Activated T-cell treated with anti-CD3 and anti-CD28 coated beads, Interleukin-2, amount 50 U/mL, for 72 hours (primary cell): ENCODE measurements at places on chromosomes 6 and 20. TPM values are rescaled to one million over a fixed set of nuclear protein-coding genes. Genes with fewer than 3 reads are reported as not detected.
A peak's percentile ranks its signal among the peaks of the same experiment; 100 is the strongest.

GRCh38 chr6:5996714-5997419 lies 9.9 kb downstream of the NRN1 start:
- DNase-seq = no peak

DNA sequence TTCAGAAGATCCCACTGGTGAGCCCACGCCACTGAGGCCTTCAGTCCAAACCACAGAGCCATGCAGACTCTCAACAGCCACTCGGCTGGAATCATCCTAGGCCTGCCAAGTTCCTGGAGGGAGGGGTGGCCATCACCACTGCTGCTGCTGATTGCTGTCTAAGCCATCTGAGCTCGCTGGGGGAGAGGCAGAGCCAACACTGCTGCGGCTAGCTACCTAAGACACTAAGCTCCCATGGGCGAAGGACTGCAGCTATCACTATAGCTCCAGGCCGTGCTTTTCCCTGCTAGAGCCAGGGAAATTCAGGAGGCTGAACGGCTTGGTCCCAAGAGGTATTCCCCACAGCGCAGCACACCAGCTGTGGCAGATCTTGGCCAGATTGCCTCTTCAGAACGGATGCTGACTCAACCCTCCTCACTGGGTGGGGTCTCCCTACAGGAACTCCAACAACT lies 73.6 kb downstream of the TBC1D32 start:
- DNase-seq = no peak

- DNase-seq = no peak
Observed at GRCh38 chr6:89199579-89199978, 17.6 kb downstream of the GABRR1 start.

DNA sequence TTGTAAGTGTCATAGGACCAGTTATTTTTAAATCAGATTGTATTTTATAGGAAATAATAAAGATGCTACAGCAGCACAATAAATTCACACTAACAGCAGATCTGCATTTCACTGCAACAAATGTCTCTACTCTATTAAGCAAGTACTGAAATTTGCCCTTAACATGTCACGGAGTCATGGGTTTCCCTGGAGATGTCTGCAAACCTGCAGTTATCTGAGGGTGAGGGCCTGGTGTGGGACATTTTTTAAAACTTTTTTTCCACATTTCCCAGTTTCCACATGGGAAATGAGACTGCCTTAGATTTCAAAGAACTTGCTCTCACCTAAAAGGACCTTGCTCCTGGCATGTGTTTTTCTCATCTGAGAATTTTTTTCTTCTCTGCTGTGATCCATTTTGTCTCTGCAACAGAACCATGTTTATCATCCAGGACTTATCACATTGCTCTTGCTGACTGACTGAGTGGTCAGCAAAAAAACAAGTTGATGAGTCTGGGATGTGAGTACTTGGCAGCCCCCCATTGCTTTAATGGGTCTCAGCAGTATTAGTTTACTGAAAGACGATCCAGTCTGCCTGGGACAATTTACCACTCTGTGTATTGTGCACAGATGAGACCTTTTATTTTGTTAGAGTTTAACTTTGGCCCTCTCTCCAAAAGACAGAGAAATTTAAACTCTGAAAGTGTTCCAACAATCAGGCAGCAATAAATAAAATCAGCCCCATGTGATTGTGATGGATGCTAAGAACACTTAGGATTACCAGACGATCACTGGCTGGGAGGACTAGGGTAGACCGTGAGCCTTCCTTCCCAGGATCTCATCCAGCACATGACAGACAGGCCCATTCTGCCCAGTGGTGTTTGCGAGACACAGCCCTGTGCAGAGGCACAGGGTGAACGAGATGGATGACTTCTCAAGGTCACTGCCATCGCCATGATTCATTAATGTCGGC lies 268.8 kb downstream of the BTBD9 start:
- no peak for DNase-seq

GRCh38 chr6:157556671-157557430 lies 175.9 kb downstream of the ZDHHC14 start:
- DNase-seq = no peak

GRCh38 chr6:49524541-49524940 lies 24.8 kb downstream of the GLYATL3 start:
- no peak for DNase-seq

- no peak for DNase-seq
Observed at GRCh38 chr6:43235841-43236240, 6.6 kb upstream of the DNPH1 start.

DNA sequence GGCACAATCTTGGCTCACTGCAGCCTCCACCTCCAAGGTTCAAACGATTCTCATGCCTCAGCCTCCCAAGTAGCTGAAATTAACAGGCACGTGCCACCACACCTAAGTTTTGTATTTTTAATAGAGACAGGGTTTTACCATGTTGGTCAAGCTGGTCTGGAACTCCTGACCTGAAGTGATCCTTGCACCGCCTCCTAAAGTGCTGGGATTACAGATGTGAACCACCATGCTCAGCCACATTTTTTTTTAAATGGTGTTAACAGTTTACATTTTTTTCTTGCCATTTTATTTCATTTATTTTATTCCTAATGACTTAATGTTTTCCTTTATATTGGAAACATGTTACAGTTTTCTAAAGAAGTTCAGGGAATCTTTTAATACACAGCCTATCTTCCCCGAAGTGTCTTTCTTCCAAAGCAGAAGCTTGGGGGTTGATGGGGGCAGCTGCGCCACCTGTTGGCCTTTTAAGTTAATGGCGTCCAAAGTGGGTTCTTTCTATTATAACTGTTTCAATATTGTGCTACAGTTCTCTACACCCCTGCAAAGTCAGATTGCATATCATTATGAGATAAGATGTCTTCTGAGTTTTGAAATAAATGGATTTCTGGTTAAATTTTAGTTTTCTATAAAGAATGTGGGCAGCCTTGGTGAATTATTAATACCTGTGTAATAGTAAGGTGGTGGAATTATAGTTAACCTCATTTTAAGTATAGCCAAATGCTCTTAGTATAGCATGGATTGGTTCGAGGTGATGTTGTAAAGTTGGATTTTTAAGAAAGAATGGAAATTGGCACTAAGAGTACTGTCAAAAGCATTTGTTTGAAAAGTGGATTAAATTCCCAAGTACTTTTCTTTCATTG lies 42.0 kb upstream of the PLCG1 start:
- DNase-seq = peak; percentile 43

- no peak for DNase-seq
Observed at GRCh38 chr20:57387945-57388371, 3.2 kb upstream of the RBM38 start.

DNA sequence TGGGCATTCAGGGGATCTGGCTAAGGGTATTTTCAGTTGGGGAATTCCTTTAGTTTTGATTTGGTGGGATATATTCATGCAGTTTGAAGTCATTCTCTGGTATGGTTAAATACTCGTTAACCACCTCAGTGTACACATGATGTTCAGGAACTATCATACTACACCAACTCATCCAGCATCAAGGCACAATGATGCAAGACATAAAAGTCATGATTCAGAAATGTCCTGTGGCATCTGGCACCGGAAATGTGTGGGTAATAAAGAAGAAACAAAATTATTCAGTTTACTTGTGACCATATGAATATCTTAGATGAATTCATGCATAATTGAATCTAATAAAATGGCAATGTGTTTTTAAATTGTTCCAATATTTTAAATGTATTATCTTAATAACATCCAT lies 129.0 kb upstream of the BMP5 start:
- no peak for DNase-seq

DNA sequence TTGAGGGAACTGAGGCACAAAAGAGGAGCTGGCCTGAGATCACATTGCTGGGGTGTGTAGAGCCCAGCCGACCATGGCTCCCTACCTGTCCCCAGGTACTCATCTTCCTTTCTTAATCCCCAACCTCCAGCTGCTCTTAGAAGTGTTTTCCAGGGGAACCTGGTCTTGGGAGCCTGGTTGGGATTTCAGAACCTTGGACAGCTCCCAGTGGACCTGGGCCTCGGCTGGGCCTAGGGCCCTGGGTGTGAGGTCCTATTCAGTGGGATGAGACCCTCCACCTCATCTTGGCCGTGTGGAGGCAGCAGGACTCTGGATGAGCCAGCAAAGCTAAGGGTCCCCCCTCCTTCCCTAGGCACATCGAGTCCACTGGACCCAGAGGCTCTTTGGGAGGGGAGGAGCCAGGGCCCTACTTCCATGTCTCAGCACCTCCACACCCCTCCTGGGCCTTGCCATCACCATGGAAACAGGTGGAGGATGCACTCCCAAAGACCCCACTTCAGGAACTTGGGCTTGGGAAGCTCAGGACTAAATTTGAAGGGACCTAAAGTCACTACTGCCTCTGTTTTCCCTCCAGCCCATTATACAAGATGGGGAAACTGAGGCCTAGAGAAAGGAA lies 38.5 kb downstream of the DLGAP4 start:
- peak; percentile 14 for DNase-seq

- DNase-seq = peak; percentile 57
Observed at GRCh38 chr20:64037498-64038213, 1.7 kb downstream of the C20orf204 start.

- no peak for DNase-seq
Observed at GRCh38 chr6:66499851-66500250, 792.8 kb upstream of the EYS start.

- DNase-seq = no peak
Observed at GRCh38 chr6:28215425-28215824, 9.7 kb upstream of the ZSCAN9 start.

DNA sequence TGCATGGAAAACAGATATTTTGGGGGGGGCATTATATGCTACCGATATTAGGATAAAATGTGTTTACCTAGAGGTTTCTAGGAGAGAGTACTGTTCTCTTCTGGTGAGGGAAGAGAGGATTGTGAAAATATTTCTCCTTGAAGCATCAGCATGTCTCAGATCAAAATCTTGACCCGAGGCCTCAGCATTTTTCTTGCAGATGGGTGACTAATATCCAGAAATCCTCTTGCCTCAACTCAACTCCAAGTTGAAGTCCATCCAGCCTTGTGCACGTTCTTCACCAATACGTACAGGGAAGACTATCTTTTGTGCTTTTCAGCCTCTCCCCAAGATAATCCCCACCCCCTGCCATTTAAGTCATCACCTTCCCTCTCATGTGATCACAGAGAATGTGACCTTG lies 59.5 kb downstream of the PRND start:
- no peak for DNase-seq

DNA sequence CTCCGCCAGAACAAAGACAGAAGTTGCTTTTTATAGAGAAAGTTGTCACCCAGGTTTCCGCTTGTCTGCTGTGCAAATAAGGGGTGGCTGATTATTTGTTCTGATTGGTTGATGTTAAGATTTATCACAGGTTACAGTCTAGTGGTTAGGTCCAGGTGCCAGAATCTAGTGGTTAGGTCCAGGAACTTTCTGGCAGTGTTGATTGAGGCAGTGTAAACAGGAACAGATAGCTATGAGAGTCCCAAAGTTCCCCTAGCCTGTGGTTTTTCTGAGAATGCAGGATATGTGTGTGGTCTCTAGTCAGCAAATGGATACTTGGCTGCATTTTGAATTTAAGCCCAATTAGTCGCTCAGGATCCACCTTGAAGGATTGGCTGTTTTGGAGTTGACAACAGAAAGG lies 148.0 kb downstream of the TMEM200A start:
- peak; percentile 64 for DNase-seq

DNA sequence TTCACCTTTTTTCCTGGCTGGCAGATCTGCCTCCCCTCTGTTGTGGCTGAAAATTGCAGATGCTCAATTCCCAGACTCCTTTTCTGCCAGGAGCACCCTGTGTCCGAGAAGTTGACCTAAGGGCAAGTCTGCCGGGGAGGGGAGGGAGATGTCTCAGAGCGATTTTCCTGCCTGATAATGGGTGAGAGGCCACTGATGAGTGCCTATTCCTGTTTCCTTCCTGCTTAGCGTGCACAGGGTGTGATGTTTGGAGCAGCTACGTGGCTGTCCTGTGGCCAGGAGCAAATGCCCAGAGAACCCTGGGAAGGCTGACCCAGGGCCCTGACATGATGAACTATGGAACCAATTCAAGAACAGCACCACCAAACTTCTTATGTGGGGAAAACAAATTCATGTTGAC lies 22.5 kb downstream of the SOX4 start:
- no peak for DNase-seq

- DNase-seq = no peak
Observed at GRCh38 chr6:67506352-67506751, 1128.7 kb upstream of the ADGRB3 start.

- DNase-seq = no peak
Observed at GRCh38 chr6:128242765-128243403, 277.5 kb downstream of the PTPRK start.

- DNase-seq = no peak
Observed at GRCh38 chr6:16397623-16398022, 159.2 kb downstream of the GMPR start.

DNA sequence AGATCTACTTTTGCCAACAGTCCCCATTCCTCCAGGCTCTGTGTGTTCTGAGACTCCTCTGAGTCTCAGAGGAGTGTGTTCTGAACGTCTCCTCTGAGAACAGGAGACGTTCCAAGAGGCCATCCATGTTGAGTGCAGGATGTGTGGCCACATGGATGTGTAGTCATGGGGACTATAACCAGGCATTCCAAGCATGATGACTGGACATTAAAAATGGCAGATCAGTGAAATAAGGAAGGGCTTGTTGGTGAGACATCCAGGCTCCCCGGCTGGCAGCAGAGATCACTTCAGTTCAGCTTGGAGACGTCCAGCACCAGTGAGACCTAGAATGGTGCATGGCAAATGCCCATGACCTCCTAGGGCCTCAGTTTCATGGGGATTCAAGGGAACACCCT lies 34.3 kb upstream of the POU5F1 start:
- DNase-seq = no peak

DNA sequence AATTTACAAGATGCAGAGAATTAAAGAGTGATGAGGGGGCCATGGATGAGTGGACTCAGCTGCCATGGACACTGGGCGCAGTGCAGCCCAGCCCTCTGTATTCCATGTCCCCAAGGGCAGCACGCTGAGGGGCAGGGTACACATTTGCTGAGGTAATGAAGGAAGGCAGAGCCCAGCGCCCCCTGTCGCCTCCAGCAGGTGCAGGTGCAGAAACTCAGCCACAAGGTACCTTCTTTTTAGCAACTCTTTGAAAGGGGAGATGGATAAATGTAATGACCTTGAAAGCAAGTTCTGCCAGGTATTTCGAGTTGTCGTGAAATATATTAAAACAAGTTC lies 7.1 kb downstream of the CD93 start:
- DNase-seq = no peak

DNA sequence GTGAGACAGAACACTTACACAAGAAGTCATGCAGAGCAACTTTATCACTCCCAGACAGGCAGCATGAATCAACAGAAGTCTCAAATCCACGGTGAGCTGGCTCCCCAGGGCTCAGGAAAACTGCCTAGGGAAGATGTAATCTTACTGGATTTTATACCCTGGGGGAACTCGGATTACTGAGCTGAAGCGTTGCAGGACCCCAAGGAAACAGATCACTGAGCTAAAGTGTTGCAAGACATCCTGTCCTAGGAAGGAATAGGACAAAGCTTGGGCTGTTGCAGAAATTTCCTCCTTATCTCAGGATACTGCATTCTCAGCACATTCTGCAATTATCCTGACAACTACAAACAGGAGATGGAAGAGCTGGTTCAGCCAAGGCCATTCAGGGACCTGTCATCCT lies 224.8 kb downstream of the TFAP2A start:
- DNase-seq = no peak

Gene HDDC2
- 92.4 TPM for total RNA-seq

Gene CNKSR3
- total RNA-seq = 0.12 TPM

Gene METTL24
- not detected for total RNA-seq

Gene CNR1
- 0.19 TPM for total RNA-seq

Gene CCM2L
- total RNA-seq = not detected

Gene RCAN2
- total RNA-seq = 1.3 TPM

Gene VSTM2L
- total RNA-seq = not detected

Gene HBS1L
- total RNA-seq = 193 TPM

Gene SMLR1
- not detected for total RNA-seq

Gene HCRTR2
- not detected for total RNA-seq

Gene GMNN
- 50.8 TPM for total RNA-seq

Gene PRDM13
- not detected for total RNA-seq

Gene TRIM40
- not detected for total RNA-seq

Gene FOXA2
- not detected for total RNA-seq

Gene MUC21
- not detected for total RNA-seq
